Fibroblast of the aortic adventitia (primary cell): ENCODE measurements at places on chromosomes 11 and 22.

GRCh38 chr22:44634426-44635321 lies 67.3 kb upstream of the PRR5 start:
- DNase-seq: no peak

DNA sequence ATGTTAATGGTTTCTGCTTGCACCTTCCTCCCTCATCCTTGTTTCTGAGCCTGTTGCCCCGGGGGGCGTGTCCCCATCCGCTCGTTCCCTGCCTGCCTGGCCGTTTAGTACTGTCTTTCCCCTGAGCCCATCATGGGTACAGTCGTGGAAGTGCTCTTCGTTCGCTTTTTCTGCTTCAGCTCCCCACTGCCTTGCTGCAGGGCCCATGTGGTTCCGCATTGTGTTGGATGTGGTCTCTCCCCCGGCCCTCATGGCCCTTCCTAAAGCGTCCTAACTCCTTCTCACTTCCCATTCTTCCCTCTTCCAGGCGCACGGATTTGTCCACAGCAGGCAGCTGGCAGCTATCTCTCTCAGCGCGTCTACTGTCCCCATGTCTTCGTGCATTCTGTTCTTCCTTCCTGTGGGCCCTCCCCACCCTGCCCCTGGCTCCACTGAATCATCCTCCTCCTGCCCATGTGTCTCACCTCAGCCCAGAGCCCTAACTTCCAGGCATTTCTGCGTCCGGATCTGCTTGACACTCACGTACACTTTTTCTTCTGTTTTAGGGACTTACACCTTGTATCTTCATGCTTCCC lies 98.1 kb downstream of the ZBTB16 start:
- DNase-seq: no peak

- no peak for DNase-seq
Observed at GRCh38 chr11:78037825-78038620, 14.9 kb upstream of the KCTD14 start.

DNA sequence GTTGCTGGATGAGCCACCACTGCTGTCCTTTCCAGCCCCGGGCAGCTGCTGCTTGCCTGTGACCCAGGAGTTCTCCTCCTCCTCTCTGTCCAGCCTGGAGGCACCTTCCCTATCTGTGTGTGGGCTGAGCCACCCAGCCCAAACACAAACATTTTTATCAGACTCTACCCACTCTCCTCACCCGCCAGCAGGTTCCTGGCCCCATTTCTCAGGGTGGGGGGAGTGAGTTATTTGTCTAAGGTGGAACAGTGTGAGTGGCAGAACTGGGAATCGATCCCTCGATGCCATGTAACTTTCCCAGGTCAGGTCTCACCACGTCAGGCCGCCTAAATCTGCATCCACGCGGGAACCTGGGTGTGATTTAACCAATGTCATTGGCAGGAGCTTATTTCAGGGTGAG lies 20.8 kb upstream of the SMIM38 start:
- DNase-seq: no peak

GRCh38 chr11:126824035-126824607 lies 176.4 kb downstream of the KIRREL3 start:
- DNase-seq: no peak

- no peak for DNase-seq
Observed at GRCh38 chr11:117833401-117833891, 8.9 kb upstream of the FXYD2 start.

DNA sequence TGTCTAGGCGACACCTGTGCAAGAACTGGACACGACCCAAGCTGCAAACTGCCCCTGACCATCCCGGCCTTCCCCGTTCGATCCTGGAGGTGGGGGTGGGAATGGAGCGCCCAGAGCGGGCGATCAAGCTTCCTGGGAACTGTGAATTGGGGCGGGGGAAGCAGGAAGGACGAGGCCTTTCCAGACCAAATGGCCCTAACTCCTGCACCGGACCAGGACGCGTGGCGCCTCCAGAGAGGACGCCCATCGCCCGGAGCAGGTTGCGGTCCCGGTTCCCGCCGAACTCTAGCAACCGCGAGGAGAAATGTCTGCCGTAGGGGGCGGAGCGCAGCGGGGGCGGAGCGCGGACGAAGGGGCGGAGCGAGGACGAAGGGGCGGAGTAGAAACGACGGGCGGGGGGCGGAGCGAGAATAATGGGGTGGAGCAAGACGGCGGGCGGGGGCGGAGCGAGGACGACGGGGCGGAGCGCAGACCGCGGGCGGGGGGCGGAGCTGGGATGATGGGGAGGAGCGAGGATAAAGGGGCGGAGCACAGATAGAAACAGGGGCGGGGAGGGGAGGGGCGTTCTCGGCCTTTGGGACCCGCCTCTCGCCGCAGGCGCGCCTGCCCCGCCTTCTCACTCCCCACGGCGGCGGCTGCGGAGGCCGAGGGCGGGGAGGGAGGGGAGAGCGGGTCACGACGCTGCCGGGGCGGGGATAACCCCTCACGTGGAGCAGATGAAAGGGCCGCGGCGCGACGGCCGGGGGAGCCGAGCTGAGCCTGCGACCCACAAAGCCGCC lies at the start of gene ZNRF3:
Gene ZNRF3 (plus strand): TSS at position 695 of the 779 bp plus-strand sequence. CDS start 195 bp downstream, outside the sequence.
- peak; percentile 94 for DNase-seq

DNA sequence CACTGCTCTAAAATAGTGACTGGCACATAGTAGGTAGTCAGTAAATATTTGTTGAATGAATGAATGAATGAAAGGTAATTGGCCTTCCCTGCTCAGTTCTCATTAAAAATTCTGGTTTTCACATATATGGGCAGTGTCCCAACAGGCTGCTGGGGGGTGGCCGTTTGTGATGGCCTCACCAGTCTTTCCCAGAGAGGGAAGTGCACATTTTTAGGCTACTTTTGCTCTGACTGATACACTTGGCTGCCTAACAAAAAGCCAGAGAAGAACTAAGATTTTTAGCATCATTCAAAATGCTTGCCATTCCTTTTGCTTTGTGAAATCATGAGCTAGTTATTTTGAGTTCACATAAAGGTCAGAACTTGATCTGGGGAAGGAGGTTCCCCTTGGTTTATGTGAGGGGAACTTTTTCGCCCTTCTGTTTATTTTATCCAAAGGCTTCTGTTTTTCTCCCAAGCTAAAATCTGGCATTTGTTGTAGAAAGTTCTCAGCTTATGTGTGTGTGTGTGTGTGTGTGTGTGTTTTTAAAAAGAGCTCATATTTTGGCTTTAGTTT lies 83.1 kb downstream of the PTPRJ start:
- DNase-seq: peak; percentile 99

DNA sequence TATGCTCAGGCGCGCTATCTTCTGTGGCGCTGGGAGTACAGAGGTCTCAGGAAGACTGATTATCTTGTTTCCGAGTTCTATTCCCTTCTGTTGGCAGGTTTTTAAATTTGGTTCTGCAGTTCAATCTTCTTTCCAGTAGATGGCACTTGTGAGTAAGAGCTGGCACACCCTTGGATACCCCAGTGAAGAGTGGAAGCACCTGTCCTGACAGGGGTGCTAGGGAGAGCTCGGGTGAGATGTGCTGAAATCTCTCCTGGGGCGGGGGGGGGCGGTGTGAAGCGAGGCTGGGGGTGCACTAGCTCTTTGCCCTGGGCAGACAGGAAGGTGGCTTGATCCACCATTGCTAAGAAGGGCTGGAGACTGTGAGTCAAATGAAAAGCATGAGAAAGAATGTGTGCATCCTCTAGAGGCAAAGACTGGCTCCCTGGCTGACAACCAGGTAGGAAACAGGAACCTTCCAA lies 679.9 kb upstream of the CCDC179 start:
- peak; percentile 49 for DNase-seq

GRCh38 chr11:111502611-111503010 lies 9.6 kb downstream of the BTG4 start:
- no peak for DNase-seq

- DNase-seq: no peak
Observed at GRCh38 chr22:40813912-40814315, 5.2 kb downstream of the SLC25A17 start.

DNA sequence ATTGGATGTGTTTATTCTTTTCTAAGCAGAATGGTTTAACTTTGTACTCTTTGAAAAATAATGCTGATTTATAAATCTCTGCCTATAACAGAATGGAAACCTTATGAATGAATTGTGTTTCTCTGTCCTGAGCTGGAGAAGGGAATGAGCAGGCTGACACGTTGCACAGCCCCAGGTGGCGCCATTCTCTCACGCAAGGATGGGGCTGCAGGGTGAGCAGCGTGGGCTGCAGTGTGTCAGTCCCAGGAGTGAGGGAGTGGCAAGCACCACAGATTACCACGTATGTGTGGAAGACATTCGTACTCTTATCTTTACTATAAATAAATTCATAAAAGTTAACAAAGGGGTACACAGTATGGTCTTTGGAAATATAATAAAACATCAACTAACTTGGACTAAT lies 33.4 kb downstream of the FDX1 start:
- DNase-seq: peak; percentile 72

DNA sequence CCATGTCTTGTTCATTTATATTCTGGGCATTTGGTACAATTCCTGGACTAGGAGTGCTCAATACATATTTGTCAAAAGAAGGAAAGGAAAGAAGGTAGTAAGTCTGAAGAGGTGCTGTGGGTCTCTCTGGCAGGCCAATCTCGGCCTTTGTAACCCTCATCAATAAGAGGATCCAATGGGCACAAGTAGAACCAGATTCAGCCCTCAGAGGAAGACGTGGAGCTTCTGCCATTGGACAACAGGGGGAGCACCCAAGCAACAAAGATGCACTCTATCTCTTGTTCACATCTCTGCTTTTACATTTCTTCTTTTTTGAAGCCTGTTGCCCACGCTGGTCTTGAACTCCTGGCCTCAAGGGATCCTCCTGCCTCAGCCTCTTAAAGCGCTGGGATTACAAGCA lies 2.2 kb upstream of the VPS11 start:
- peak; percentile 36 for DNase-seq

DNA sequence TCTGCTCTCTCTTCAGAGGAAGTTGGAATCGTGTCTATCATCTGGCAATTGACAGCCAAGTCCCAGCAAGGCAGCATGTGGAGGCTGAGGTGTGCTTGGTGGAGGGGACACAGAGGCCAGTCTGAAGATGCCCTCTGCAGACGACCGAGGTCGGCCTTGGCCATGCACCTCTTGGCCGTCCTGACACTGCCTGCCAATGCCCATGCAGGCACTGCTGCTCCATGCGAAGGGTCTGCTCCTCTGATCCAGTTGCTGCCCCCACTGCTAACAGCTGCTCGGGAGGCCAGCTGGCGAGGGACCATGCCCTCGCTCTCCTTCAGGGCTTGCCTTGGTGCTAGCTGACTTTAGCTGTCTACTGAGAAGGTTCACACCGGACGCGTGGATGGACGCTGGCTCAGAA lies 527.9 kb downstream of the OPCML start:
- no peak for DNase-seq

GRCh38 chr11:75320046-75320618 lies 31.3 kb downstream of the ARRB1 start:
- DNase-seq: peak; percentile 26

- DNase-seq: peak; percentile 68
Observed at GRCh38 chr11:122863704-122864326, 18.7 kb upstream of the JHY start.

GRCh38 chr11:126167488-126167887 lies 44.0 kb downstream of the RPUSD4 start:
- no peak for DNase-seq
